ENCODE measurements at places on chromosomes 3 and 15.

GRCh38 chr3:192122832-192123594 lies 604.3 kb downstream of the FGF12 start:
- DNase-seq: no peak

GRCh38 chr3:181660337-181660736 lies 51.4 kb upstream of the SOX2 start:
- DNase-seq: no peak

DNA sequence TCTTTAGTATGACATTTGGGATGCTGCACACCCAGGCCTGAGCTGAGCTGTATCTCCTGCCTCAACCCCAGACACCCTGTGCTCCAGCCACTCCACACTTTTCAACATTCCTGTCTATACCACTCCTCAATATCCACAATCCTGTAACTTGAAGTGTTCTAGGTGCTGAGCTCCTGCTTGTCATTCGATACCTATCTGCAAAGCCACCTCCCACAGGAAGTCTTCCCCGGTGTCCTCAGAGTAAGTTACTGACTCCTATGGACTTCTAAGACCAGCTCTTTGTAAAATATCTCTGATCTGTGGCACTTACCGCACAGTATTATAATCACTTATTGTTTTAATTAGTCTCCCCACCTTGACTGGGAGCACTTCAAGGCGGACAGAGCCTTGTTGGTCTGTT lies 1.2 kb upstream of the CAV3 start:
- DNase-seq: no peak

DNA sequence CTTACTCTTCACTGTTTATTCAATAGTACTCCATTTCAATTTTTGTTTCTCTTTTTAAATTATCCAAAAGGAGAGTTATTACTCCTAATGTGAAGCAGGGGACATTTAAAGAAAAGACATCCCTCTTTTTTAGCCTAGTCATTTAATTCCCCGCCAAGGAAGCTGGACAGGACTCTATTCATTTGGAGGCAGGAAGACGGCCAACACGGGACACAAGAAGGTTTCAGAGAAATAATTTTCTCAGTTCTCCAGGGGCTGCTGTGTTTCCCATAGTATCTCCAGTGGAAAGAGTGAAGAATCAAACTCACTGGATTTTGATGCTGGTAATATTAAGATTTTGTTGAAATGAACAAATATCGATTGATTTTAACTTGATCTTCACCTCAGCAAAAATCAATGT lies 833.7 kb downstream of the ROBO2 start:
- DNase-seq: no peak

DNA sequence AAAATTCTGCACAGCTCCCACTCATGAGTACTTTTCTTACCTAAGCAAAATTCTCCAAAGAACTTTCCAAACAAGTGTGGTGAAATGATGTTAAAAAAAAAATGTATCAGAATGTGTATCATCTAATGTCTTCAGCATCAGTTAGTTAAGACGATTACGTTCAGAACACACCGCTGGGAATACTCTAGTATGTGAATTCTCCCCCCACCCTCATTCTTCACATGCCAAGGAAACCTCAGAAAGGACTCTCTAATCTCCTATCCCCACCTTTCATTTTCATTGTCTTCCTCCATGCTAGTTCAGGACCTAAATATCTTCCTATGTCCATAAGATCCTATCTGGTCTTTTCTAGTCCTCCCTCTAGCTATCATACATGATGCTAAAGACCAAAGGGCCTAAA lies 457.4 kb downstream of the SHQ1 start:
- no peak for DNase-seq

DNA sequence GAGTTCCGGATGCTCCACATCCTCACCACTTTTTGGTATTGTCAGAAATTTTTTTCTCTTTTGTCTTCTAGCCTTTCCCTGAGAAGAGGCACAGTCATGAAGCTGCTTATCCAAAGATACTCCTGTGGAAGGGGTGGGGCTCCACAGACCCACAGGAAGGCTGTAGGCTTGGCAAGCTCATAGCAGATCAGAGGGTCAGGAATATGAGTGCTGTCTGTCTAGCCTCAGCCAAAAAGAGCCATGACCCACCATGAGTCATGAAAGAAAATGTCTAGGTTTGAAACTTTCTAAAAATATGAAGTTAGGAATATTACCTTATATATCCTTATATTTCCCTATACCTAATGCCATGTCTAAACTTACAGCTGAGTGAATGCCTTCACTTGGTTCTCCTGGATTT lies 118.2 kb upstream of the THBS1 start:
- DNase-seq: peak; percentile 29

- no peak for DNase-seq
Measured at GRCh38 chr3:33848624-33849347, 50.4 kb downstream of the PDCD6IP start.

DNA sequence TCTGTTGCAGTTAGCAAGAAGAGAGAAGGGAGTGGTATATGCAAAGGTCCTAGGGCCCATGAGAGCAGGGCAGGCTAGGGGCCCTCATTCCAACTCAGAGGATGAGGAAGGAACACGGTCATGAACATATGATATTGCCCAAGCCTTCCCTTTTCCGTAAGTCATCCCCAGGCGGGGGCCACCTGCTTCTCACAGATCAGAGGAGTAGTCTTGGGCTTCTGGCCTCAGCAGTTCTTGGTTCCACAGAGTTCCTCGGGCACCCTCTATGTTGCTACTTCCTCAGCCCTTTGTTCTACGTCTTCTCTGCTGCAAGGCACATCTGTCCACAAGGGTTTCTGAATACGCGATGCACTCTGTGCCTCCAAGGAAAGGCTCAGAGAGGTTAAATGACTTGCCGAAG lies 25.3 kb downstream of the EPHB3 start:
- no peak for DNase-seq

GRCh38 chr15:59543721-59544547 lies 67.6 kb upstream of the GCNT3 start:
- DNase-seq: no peak

GRCh38 chr3:44960387-44961026 lies 15.5 kb downstream of the ZDHHC3 start:
- no peak for DNase-seq

DNA sequence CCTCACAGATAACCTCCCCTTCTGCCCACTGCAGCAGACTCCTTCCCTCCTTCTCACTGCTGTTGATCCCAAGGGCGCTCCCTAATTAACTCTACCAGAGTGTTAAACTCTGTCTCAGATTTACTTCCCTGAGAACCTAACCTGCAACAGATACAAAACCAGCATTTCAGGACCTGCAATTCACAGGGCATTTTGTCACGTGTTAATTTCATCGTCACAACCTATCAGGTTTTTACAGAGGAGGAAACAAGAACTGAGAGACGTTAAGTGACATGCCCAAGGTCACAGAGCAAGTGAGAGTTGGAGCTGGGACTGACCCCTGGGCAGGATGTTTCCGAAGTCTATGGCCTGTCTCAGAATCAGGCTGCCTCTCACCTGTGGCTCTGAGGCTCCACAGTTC lies 223.9 kb downstream of the UACA start:
- no peak for DNase-seq

DNA sequence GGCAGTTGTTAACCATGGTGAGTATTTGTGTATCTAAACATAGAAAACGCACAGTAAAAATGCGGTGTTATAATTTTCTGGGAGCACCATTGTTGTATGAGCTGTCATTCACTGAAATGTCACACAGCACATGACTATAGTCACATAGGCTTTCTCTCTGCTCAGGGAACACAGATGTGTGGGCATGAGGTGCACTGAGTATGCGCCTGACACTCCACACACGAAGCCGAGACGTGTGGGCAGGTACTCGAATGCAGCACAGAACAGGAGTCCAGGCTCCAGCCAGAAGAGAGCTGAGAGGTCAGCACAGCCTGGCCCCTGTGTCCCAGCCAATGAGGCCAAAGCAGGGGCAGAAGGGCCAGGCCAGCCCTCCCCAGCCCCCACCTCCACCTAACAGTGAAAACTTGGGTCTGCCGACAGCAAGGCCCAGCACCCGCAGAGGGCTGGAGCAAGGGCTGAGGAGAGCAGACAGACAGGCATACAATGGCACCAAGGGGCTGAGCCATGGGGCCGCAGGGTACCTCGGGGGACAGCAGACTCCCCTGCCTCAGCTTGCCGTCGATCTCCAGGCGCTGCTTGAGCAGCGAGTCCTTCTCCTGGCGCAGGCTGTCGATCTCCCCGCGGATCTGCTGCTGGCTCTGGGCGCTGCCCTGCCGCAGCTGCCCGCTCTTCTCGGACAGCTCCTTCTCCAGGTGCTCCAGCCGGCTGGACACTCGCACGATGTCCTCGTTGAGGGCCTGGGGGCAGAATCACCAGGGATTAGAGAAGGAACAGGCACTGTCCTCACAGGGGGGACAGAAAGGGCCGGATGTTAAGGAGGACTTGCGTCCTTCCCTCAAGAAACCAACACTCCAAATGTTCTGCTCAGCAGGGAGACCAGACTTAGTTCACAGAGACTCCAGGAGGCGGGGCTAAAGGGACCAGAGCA lies 24.0 kb downstream of the KIF7 start:
- no peak for DNase-seq

DNA sequence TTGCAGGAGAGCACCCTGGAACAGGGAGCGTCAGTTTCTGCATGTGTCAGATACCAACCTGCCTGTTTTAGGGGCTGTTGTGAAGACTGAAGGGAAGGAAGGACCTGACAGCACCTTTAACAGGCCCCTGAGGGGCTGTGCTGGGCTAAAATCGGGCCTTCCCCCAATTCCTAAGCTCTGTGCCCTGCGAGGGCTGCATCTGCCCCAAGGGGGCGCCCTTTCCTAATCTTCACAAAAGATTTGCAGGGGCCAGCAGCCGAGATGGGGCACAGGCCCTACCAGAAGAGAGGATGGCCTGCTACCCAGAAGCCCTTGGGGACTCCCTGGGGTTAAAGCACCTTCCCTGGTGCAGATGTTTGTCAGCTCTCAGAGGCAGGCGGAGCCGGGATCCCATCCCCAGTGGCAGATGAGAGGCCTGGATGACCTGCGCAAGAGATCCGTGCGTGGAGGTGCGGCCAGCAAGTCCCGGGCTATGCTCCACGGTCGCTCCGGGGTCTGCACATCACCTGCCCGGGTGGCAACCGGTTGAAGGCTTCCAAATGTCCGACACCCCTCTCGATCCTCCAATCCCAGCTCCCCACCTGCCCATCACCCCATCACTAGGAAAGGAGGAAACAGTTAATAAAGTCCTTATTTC lies 53.6 kb downstream of the RHCG start:
- DNase-seq: peak; percentile 24

DNA sequence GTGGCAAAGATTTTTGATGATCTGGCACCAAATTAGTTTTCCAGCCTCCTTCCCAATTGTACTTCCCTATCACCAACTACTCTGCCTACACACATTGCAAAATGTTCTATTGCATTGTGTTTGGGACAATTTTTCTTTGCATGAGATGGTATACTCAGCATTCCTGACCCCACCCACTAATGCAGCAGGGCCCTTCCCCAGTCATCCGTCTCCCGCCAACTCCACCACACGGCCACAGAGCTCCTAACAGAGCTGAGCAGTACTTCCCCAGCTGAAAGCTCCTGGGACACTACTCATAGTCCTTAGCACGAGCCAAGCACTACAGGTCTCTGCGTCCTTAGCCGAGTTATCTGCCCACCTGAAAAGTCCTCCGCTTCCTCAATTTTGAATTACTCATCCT lies 34.2 kb downstream of the TXNRD3 start:
- DNase-seq: no peak

GRCh38 chr15:25070353-25070963 lies 115.7 kb downstream of the SNRPN start:
- DNase-seq: no peak

DNA sequence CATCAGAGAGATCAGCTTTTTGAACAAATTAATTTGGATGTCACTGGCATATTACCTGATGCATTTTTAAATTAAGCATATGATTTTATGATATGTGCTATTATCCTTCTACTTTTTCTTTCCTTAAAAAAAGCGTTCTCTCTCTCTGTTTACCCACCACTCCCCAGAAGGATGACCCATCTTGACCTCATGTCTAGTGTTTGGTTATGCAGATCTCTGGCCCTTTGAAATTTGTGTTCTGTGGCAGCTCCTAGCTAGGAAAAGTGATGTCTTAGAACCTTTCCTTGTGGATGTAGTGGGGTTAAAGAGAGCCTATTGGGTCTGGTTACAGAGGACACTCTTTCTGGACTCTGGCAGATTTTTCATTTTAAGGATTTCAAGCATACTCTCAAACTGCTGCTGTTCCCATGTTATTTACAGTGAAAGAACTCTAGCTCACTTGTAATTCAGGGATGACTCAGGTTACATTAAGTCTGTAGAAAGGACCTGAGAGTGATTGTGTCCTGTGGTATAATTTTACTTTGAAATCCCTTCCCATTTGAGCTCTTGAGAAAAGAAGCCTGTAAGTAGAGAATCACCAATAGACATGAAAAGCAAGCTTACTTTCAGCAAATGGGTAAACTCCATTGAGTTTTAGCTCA lies 23.8 kb downstream of the ARHGEF26 start:
- no peak for DNase-seq

DNA sequence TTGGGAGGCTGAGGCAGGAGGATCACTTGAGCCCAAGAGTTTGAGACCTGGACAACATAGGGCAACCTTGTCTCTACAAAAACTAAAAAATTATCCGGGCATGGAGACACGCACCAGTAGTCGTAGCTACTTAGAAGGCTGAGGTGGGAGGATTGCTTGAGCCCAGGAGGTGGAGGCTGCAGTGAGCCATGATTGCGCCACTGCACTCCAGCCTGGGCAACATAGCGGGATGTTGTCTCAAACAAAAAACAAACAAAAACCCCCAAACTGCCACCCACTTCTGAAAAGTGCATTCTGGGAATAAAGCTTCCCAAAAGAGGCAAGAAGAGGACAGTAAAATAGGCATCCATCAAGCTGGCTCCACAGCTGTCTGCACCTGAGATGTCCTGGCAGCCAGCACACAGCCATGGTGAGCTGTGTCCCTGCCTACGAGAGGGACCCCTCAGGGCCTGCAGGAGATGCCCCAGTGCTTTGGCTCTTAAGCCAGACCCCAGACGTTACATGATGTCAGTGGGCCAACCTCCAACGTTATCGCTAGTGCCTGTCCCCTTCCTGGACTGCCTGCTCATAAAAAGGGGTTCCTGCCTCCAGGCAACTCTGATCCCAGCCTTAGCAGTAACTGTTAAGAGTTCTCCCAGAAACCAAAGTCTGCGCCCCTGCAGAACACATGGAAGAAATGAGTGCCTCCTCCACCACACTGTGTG lies 101.1 kb downstream of the LRIG1 start:
- no peak for DNase-seq

DNA sequence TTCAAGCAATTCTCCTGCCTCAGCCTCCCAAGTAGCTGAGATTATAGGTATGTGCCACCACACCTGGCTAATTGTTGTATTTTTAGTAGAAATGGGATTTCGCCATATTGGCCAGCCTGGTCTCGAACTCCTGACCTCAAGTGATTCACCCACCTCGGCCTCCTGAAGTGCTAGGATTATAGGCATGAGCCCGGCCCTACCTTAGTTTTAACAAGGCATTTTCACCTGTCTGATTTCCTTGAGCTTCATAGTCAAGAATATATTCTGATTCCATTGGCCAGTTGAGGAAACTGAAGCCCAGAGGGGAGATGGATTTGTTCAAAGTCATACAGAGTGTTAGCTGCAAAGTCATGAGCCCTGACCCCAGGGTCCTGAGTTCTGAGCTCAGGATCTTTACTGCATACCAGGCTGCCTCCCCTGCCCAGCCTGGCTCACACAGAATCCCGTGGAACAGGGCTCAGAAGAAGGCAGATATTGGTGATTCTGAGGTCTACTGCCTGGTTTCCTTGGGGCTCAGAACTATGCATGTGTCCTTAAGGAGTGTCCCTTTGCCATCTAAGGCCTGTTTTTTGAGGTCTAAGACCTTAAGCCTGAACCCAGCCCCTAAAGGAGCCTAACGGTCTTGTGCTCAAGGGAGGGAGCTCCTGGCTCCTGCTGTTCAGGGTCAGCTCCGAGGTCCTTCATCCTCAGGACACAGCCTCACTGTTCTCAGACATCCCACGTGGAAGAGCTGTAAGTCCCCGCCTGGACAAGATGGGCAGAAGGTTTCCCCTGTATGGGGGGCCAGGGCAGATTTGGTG lies 134.4 kb downstream of the SMAD6 start:
- DNase-seq: no peak
